NCI-H2107 (cell line): ENCODE measurements at places on chromosomes 12 and 14.
A peak's percentile ranks its signal among the peaks of the same experiment; 100 is the strongest.

GRCh38 chr14:92456215-92457015 lies 57.2 kb upstream of the RIN3 start:
- DNase-seq, result no peak

DNA sequence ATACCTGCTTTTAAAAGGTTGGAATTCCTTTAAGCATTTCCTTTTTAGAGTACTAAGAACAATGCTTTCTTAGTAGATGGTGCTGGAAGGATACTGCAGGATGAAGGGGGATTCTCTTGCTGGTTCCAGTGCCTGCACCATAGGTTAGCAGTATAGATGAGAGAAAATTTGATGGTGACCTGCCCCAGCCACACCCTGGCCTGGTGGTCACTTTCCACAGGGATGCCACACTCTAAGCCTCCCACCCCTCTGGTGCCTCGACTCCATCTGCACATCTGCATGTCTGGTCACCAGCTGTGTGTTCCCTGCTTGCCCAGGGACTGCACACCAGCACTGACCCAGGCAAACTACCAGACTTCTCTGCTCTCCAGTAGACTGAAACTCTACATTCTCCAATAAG lies 19.1 kb downstream of the SLC2A3 start:
- DNase-seq, result no peak

- no peak for DNase-seq
These were observed 15.3 kb upstream of the BDKRB2 start for GRCh38 chr14:96189281-96189711.

DNA sequence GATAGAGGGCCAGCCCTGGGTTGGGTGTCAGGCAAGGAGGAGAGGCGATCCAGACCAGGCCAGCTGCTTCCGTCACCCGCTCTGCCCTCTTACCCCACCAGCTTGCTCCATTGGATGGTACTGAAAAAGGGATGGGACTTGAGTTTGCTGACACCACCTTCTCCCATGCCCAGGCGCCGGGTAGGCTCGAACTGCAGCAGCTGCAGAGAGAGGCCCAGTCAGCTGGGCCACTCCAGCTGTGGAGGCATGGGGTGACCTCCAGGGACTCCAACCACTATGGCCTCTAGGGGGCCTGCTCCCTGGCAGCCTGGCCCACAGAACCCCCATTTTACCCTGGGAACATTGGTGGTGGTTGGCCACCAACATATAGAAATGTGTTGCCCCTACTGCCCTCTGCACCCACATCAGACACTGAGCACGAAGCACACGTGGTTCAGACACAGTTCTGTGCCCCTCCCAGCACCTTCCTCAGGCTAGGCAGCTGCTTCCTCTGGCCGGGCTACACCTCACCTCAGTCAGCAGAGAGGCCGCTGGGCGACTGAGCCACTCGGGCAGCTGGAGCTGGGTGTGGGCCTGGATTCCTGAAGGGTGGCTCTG lies 16.0 kb downstream of the RPS6KL1 start:
- DNase-seq, result no peak

GRCh38 chr12:2959192-2959504 lies at the start of gene TEAD4:
Gene TEAD4, plus strand, starts transcription at chr12:2959397.
- no peak for DNase-seq

DNA sequence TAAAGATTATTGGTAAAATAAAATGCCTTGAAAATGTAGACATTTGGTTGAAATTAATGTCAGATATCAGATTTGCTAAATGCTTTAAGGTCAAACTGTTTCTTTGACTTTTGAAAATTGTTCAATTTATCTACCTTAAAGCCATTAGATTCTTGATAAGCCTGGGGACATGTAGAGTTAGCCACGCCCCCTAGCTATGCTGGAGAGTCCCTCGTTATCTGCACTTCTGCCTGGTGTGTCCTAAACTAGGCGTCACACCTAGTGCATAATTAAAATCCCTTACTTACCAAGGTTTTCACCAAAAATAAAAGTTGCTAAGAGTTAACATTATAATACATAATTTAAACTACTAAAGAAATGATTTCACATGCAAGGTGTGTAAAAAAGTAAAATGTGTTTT lies 79.5 kb downstream of the EGLN3 start:
- DNase-seq, result no peak

DNA sequence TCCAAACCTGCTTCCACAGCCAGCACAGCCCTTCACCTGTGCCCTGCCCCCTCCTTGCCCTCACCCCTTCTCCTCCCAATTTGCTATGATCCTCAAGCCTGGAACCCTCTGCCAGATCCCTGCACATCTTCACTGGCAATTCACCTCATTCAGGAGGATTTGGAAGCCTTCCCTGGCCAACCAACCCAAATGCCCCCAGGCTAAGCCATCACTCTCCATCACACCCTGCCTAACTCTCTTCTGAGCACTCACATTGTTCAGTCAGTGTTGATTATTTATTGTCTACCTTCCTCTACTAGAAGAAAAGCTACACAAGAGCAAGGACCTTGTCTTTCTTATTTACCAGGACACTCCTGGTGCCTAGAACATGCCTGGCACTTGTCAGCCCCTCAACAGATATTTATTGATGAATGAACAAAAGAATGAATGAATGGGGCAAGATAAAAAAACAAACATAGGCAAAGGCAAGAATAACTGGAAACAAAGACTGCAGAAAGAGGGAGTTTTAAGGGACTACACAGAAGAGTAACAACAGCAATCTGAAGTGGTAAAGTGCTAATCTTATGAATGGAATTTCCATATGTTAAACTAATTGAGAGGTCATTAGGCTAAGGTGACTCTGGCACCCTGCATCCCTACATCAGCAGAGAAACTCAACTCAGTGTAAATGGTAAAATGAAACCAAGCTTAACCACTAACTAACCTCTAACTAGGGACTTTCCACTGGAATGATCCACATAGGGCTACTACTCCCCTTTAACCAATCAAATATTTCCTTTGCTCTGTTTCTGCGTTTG lies 33.4 kb downstream of the TMTC1 start:
- no peak for DNase-seq

DNA sequence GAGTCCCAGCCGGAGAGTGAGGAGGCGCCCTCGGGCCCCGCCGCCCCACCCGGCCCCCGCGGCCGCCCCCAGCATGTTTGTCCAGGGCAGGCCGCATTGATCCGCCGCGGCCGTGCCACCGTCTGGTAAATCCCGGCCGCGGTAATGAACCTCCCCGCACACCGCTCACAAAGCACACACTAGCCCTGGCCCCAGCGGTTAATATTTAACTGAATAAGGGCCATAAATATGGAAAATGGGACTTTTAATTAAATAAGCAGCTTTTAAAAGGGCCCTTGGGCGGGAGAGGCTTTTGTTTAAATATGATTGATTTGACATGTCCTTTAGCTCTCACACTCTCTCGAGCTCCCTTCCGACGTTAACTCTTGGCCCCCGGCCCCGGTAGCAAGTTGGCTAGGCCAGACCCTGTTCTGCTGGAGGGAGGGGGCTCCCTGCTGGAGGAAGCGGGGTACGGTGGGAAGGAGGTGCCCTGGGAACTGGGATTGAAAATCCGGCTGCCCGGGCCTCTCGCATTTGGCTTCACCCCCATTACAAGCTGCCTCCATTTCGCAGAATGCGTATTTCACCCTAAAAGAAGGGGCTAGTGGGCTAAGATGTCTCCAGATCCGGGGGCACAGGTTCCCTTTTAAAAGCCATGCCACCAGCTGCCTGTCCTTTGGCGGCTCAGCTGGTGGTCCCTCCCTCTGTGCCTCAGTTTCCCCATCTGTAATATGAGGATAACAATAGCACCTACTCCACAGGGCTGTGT lies 199.8 kb downstream of the RBM19 start:
- no peak for DNase-seq

DNA sequence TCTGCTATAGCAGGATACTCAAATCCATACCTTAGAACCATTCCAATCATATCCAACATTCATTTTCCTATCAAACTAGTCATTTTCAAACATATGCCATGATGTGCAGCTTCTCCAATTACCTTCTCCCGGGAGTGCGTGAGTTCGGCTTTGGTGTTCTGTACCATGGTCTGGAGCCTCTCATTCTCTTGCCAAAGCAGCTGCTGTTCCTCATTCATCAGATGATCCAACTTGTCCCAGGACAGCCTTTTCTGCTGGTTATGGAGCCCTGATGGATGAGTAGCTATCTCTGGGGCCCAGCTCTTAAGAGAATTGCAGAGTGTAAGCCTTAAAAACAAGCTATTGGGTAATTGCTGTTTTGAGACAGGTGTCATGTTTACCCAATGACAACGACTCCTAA lies 71.1 kb upstream of the SAV1 start:
- DNase-seq, result no peak

- no peak for DNase-seq
These were observed 390.6 kb downstream of the KCNH5 start for GRCh38 chr14:62654641-62655040.

- peak; percentile 49 for DNase-seq
These were observed 63.2 kb downstream of the TSPAN11 start for GRCh38 chr12:30989754-30990153.

GRCh38 chr12:633731-634130 lies 29.5 kb downstream of the NINJ2 start:
- no peak for DNase-seq

GRCh38 chr12:115998794-115999478 lies 278.6 kb downstream of the MED13L start:
- DNase-seq, result no peak

GRCh38 chr14:99146616-99147365 lies 125.2 kb downstream of the BCL11B start:
- no peak for DNase-seq

- DNase-seq, result no peak
These were observed 22.9 kb downstream of the KCNA1 start for GRCh38 chr12:4932576-4932975.

GRCh38 chr12:90679674-90680073 lies 275.3 kb downstream of the CCER1 start:
- DNase-seq, result no peak

DNA sequence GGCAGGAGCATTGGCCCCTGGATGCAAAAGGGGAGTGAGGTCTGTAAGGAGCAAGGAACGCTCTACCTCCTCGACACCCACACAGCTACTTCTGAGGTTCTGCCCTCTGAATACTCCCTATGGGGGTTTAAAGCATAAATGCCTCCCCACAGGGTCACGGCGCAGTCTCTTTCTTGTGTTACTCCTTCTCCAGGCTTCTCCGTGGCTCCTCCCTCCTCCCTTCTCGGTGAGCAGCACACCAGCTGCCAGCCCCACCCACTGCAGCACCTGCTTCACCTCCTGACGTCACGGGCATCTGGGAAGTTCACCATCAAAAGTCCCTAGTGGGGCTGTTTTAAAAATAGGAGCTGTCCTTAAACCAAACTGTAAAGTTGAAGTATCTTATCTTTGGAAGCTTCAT lies 67.3 kb downstream of the SPTB start:
- DNase-seq, result peak; percentile 90

DNA sequence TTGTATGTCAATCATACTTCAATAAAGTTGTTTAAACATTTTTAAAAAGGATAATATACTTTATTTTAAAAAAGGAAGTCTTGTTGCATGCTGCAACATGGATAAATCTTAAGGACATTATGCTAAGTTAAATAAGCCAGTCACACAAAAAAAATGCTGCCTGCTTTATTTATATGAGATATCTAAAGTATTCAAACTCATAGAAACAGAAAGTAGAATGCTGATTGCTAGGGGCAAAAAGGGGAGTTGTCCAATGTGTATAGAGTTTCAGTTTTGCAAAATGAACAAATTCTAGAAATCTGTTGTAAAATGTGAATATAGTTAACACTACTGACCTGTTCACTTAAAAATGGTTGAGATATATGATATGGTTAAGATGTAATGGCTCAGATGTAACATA lies 8.7 kb downstream of the KLRC4 start:
- no peak for DNase-seq

DNA sequence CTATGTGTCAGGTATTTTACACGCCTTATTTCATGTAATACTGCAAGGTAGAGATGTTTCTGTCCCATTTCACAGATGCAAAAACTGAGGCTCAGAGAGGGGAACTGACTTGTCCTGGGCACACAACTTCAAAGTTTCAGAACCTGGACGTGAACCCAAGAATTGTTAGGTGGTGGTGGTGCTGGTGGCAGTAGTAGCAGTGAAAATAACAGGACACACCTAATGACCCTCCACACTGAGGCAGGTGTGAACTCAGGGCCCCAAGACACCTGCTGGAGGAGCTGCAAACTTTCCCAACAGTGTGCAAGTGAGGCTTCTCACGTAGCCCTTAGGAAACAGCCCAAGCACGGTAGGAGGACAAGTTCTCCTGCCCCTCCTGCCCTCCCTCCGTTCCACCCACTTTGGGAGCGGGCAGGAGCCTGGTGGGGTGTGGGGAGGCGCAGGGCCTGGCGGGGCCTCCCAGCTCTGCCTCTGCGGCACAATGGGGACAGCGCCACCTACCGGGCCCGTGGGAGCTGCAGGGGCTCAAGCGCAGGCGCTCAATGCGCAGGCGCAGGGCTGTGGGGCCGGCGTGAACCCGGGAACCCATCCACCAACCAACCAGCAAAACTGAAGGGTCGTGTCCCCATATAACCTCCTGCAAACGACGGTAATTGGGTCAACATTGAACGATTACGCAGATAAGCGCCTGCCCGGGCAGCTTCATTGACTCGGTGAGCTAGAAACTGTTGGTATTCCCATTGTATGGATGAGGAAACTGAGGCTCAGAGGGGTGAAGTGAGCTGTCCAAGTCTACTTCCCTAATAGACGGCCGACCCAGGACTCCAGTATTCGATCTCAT lies 12.0 kb upstream of the TRPV4 start:
- peak; percentile 70 for DNase-seq

- DNase-seq, result no peak
These were observed 97.0 kb downstream of the PHETA1 start for GRCh38 chr12:111271674-111272418.

DNA sequence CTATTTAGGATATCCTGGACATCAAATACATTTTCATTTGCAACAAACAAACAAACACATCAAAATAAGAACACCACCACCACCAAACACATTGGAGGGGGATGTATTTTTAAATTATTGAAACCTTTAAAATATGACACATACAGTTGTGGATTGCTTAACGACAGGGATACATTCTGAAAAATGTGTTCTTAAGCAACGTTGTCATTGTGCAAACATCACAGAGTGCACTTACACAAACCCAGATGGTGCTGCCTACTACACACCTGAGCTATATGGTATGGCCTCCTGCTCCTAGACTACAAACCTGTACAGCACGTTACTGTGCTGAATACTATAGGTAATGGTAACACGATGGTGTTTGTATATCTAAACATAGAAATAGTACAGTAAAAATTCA lies 19.4 kb downstream of the PYGL start:
- no peak for DNase-seq

- DNase-seq, result no peak
These were observed 49.3 kb downstream of the ACTN1 start for GRCh38 chr14:68929623-68930307.

- no peak for DNase-seq
These were observed 26.5 kb downstream of the BMP4 start for GRCh38 chr14:53929871-53930715.

DNA sequence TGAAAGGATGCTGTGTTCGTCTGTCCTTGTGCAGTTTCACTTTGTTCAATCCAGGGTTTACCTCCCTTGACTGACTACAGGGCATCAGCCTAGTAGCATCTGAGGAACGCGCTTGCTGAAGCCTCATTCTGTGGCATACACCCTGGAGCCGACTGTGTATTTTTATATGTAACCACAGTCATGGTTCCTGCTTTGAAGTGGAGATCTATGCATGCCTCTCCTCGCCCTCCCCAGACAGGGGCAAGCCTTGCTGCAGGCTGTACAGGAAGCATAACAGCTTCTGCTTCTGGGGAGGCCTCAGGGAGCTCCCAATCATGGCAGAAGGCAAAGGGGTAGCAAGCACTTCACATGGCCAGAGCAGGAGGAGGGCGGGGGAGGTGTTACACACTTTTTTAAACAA lies 262.1 kb downstream of the BCL11B start:
- DNase-seq, result no peak
